Left lobe of liver (tissue), 2 donors: ENCODE measurements at places on chromosomes 3 and 15. TPM values are rescaled to one million over a fixed set of nuclear protein-coding genes. Genes with fewer than 3 reads are reported as not detected.

Gene RPL15
- 532 TPM for total RNA-seq

Gene FOXB1
- total RNA-seq, result not detected

Gene SAMMSON
- total RNA-seq, result not detected

Gene SERINC4
- total RNA-seq, result 0.18 TPM

Gene RSRC1
- total RNA-seq, result 7.5 TPM

Gene CCR8
- total RNA-seq, result not detected

Gene PRR20G
- not detected for total RNA-seq

Gene CYP1A2
- 120 TPM for total RNA-seq

Gene TGM4
- not detected for total RNA-seq

Gene CORO2B
- total RNA-seq, result 0.35 TPM

Gene C3orf49
- total RNA-seq, result not detected

Gene RBMS3
- total RNA-seq, result 9.6 TPM

Gene FOXP1
- 26.1 TPM for total RNA-seq

Gene SI
- not detected for total RNA-seq
